ENCODE measurements at places on chromosomes 1 and 21.

DNA sequence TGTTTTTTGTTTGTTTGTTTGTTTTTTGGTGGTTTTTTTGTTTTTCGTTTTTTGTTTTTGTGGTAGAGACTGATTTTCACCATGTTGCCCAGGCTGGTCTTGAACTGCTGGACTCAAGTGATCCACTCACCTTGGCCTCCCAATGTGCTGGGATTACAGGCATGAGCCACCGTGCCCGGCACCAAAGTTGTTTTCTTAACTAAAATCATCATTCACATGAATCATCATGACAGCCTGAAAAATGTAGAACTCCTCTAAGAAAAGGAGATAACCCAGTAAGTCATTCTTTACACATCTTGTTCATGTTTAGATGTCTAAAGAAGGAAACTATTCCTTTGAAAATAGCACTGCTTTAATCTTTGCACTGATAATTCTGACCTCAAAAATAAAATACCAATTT lies 37.5 kb downstream of the DISP1 start:
- DNase-seq = no peak

- no peak for DNase-seq
These were observed 71.6 kb upstream of the PDC start for GRCh38 chr1:186532466-186532865.

DNA sequence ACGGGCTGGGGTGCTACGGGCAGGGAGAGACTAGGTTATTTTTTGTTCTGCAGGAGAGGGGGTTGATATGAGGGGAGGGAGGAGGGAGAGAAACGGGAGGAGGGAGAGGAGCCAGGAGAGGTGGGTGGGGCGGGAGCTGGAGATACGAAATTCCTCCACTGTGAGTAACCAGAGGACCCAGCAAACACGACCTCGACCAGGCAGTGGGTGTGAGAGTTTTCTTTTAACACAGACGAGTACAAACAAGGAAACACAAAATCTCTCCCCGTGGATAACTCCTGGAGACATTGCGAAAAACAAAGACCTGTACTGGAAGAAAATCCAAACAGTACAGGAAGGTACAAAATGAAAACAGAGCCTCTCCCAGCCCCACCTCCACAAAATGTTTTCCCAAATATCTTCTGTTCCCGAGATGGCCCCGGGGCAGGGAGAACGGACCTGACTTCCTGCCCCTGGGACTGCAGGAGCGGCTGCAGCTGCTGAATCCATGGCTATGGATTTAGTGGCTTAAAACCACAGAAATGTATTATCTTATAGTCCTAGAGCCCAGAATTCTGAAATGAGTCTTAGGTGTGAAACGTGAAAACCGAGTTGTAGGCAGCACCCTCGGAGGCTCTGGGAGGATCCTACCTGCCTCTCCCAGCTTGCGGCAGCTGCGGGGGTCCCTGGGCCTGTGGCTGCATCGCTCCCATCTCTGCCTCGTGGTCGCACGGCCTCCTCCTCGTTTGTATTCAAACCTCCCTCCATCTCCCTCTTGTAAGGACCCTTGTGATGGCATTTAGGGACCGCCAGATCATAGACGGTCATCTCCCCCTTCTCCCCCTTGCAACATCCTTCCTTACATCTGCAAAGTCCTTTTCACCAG lies 82.2 kb downstream of the RIPK4 start:
- DNase-seq = no peak

DNA sequence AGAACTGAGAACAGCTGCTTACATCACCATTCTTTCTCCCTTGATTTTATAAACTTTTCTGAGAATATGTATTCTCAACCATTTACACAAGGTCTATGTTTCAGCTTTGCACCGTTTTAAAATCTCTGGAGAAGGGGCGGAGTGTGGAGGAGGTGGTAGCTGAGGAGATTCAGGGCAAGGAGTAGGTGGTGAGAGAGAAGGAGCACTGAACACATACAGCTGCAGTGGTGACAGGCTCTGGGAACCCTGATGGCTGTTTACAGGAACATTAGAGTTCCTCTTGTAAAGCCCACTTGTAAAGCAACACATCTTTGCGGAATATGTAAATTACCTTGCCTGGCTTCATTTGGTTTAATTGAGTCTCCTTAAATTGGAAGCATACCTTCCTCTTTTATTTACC lies 89.7 kb downstream of the SMYD2 start:
- no peak for DNase-seq

- peak; percentile 58 for DNase-seq
These were observed 169.9 kb downstream of the LRRC7 start for GRCh38 chr1:69737527-69738185.

DNA sequence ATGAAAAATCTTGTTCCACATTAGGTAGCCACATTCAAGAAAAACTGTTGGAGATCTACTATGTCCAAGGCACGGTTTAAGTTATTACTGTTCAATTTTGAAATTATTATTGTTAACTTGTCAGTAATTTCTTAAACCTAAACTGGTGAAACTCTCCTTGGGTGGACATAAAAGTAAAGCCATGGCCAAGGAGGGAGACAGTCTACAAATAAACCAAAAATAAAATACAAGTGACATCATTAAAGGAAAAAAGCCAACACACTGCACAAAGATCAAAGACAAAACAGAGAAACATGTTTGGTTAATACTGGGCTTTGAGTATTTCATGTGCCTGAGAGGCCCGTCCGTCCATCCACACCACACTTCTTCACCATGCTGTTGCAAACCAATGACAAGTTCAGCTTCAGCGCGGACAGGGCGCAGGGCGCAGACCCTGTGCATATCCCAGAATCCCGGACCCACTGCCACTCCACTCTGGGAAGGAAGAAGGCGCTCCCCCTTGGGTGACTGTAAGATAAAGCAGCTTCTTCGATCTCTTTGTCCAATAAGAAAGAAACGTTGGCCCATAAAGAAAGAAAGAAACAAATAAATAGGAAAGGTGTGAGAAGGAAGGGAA lies 918 bp upstream of the RASAL2 start:
- DNase-seq = no peak

- DNase-seq = no peak
These were observed 30.5 kb upstream of the ACOT11 start for GRCh38 chr1:54517496-54517895.

DNA sequence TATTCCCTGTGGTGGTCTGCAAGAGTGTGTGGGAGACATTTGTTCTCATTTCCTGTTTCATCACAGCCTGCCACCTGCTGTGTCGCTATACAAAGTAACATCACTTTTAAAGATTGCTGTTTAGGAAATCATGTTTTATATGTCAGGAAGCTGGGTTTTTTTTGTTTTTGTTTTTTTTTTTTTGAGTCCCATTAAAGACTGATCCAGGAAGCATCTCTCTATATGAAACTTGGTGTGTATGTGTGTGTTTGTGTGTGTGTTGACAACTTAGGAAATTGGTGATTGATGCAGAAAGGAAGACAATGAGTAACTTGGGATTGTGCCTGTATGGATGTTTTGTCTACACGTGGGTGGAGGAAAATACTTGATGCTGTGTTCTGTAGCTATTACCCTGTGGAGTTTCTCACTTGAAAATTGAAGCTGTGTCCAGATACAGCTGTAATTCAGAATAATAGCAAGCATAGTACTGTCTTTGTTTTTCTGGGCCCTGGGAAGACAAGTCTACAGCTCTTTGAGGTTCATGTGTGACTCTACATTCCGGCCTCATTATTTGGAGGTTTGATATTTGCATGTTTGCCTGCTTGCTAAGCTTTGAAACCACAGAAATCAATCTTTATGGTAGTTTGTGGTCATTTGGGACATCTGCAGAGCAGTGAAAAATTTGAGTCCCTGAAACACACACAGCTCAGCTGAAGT lies 47.9 kb downstream of the LAMC1 start:
- peak; percentile 72 for DNase-seq

GRCh38 chr1:205287767-205288559 lies 33.6 kb downstream of the NUAK2 start:
- DNase-seq = peak; percentile 57

GRCh38 chr1:233672732-233673131 lies 58.8 kb downstream of the KCNK1 start:
- no peak for DNase-seq

- no peak for DNase-seq
These were observed 203.0 kb downstream of the PLPP3 start for GRCh38 chr1:56376188-56376984.

GRCh38 chr21:16587681-16588375 lies 858.0 kb downstream of the USP25 start:
- no peak for DNase-seq

GRCh38 chr1:102776071-102776470 lies 332.3 kb downstream of the COL11A1 start:
- no peak for DNase-seq

DNA sequence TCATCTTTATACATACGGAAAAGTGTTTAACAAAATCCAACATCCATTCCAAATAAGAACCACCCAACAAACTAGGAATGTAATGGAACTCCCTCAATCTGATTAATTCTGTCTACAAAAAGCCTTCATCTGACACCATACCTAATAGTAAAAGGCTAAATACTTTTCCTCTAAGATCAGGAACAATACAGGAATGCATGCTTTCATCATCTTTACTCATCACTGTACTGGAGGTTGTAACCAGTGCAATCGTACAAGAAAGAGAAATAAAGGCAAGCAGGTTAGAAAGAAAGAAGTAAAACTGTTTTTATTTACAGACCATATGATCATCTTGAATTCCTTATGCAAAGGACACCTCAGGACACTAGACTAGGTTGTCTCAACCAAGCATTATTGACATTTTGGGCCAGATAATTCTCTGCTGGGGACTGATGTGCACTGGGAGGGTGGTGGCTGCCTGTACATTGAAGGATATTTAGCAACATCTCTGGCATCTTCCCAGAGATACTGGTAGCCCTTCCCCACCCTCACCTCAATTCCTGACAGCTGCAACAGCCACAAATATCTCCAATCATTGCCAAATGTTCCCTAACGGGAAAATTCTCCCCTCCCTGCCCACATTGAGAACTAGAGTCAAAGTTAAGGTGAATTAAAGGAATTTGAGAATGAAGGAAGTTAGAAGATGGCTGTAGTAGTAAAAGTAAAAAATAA lies 30.6 kb upstream of the INSL5 start:
- no peak for DNase-seq

DNA sequence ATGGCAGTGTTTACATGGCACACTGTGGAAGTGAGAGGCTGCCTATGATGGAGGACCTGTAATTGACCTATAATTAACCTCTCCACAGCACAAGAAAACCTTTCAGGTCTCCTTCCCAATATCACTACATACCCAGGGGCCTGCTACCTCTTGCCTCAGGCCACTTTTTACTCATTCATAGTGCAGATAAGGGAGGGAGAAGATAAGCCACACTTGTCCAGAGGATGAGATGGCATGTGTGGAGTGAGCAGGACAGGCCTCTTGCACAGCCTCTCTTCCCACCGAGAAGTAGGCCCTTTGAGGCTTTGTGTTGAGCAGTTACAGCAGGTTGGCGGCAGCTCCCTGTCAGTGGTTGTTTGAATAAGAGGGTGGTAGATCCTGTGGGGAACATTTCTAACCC lies 31.1 kb upstream of the IKBKE start:
- DNase-seq = no peak

DNA sequence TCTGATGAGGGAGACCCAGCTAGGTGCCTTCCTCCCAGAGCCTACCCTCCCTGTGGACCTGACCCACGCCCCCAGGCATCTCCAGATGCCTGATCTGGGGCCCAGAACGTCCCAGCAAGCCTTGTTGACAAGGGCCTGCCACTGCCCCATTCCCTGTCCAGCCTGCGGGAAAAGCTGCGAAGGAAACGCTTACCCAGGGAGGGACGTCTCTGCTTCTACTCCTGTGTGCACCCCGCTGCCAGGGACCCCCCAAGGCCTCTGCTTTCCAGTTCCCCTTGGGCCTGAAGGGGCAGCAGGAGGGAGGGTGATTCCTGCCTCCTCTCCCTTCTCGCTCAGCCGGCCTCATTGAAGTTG lies 11.6 kb upstream of the CLSTN1 start:
- DNase-seq = no peak

GRCh38 chr1:33957854-33958253 lies 94.0 kb downstream of the HMGB4 start:
- no peak for DNase-seq

DNA sequence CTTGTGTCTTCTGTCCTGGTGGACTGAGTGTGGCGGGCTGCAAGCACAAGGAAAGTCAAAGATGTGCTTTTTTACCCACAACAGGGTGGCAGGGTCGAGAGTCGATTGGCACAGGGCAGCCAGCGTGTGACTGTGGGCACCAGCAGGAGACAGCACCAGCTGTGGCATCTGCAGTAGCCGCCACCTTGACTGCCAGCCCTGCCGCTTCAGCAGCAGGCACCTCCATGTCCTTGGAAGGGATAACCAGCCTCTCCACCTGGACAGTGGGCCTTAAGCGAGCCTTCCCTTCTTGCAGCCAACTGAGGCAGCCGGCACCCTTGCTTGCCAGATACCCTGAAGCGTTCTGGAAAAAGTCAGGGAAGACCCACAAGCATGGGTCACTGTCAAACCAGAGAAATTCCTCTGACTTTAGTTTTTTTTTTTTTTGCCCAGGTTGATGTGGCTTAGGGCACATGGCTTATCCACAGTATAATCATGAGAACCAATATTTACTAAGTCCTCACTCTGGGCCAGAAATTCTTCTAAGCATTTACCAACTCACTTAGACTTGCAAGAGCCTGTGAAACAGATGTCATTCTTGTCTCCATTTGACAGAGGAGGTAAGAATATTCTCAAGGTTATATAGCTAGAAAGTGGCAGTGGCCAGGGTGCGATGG lies 30.1 kb upstream of the PTGFRN start:
- no peak for DNase-seq

- DNase-seq = no peak
These were observed 212.8 kb downstream of the FOXD2 start for GRCh38 chr1:47650611-47651010.

DNA sequence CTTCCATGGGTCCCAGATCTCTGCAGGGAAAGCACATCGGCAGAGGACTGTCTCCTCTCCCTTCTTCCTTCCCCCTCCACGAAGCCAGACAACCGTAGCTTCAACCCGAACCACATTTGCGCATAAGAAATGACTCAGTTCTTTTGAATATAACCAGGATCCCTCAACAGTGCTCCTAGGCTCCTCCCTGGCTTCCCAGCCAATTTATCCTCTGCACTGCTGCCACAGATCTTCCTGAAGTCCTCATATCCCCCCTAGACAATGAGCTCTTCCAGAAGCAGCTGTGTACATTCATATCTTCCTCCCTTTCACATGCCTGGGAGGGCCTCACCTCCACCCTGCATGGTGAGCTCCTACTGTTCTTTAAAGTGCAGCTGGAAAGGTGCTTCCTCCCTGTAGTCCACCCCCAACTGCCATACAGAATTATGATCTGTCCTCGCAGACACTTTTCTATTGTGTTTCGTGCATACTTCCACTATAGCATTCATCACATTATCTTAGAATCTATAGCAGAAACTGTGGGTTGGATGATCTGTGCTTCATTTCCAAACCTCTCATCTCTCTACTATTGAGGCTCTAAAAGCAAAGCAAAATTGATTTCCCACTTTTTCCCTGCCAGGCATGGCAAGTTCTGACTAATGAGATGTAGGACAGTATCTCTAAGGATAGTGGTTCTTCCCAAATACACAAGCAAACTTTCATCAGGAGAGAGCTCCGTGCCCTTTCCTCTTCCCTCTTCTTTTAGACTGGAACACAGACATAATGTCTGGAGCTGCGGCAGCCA lies 179.3 kb upstream of the HMGB4 start:
- no peak for DNase-seq

Measured in kidney capillary endothelial cell (primary cell).